ENCODE measurements at places on chromosomes 6 and 20.
A peak's percentile ranks its signal among the peaks of the same experiment; 100 is the strongest.

DNA sequence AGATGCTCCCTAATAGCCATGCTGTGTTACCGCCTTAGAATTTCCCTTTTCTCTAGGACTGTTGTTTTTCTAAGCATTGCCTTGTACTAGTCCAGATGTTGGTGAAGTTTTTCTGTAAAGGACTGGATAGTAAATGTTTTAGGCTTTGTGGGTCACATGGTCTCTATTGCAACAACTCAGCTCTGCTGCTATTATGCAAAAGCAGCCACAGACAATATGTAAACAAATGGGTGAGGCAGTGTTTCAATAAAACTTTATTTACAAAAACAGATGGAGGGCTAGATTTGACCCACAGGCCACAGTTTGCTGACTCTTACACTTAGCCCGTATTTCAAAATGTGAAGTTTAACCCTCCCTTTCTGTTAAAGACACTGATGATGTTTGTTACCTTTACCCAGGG, 207.6 kb upstream of the MYLIP start:
- no peak for DNase-seq

- peak; percentile 42 for DNase-seq
Observed at GRCh38 chr20:22575087-22575721, 9.2 kb downstream of the FOXA2 start.

DNA sequence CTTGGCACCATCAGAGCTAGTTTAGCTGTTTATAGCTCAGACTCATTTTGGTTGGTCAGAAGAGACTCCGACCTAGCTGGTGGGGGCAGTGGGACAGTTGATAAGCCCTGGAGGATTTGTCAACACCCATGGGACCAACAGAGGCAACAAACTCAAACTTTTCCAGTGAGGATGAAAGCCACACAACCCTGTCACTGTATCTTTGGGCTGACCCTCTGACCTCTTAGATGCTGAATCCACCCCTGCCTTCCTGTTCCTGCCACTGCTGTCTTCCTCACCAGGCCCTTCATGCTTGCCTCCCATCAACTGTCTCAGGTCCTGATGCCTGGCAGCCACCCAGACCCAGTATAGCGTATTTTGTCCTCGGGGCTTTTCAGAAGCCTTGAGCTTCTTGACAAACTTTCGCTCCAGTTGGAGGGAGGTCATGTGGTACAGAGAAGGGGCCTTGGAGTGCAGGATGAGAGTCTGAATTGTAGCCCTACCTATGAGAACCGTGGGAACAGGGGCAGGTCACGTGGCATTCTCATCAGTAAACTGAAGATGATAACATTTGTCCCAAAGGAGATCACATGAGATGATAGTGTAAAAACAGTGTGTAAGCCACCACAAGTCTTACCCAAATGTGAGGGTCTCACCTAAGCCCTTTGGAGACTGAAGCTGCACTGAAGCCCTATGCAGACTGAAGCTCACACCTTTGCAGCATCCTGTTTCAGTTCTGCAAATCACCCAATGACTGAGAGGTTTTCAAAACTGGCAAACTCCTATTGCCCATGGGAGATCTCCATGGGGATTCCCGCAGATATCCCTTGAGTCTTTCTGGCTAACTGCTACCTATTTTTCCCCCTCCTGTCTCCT, 72.0 kb upstream of the F13A1 start:
- DNase-seq, result no peak

GRCh38 chr20:13694420-13695150, 55.9 kb upstream of the TASP1 start:
- DNase-seq, result no peak
